ENCODE measurements at places on chromosomes 1 and 21.

DNA sequence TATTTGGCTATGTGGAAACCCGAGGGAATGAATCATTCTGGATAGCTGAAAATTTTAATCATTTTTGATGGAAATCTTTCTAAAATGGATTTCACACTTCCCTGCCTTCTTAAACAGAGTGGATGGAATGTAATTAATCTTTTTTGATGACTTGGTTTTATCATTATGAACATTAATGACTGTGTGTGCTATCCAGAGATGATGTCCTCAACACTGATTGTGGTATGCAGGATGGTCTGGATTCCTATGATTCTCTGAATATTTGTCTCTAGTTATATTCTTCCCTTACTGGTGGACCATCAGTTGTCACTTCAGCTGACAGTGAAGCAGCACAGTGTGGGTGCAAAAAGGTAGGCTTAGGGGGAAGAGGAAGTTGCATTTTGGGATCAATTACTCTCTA lies 513.5 kb downstream of the LMO4 start:
- no peak for DNase-seq

- DNase-seq = peak; percentile 36
Observed at GRCh38 chr1:82849460-82849859, 1048.7 kb downstream of the ADGRL2 start.

DNA sequence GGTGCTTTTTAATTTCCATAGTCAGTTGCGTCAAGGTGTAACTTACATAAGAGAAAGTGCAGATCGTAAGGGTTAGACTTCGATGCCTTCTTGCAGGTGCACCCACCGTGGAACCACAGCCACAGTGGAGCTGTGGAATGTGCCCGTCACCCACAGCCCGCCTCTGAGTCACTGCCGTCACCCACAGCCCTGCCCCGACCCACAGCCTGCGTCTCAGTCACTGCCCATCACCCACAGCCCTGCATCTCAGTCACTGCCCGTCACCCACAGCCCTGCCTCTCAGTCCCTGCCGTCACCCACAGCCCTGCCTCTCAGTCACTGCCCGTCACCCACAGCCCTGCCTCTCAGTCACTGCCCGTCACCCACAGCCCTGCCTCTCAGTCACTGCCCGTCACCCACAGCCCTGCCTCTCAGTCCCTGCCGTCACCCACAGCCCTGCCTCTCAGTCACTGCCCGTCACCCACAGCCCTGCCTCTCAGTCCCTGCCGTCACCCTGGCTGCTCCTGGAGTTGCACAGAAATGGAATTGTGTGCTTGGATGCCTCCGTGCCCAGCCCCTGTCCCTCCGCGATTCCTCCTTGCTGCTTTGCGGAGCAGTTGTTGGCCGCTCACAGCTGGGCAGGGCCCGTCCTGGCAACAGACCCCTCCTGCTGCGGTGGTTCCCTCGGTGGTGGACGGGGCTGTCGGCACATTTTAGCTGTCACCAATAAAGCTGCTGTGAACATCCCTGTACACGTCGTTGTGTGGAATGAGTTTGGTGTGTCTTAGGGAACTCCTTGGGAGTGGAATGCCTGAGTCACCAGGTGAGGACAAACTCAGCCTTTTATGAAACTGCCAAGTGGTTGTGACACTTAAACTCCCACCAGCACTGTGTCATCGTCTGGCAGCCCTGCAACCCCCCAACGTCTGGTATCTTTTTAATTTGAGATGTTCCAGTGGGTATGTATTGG lies 44.9 kb upstream of the COL6A2 start:
- no peak for DNase-seq

DNA sequence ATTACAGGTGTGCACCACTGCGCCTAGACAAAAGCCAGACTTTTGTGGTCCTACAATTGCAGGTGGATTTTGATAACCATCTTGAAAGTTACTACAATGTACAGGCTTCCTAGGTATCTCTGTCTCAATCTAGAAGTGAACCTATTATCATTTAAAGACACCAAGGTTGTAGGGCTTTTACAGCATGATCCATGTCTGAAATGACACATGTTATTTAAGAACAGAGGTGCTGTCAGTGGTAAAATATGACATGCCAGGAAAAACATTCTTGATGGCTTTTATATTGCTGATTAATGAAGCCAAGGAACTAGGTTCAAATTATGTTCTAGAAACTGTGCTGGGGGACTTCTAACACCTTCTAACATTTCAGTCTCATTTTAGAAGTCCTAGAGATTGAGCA lies 253.1 kb downstream of the SDCCAG8 start:
- DNase-seq = no peak

- no peak for DNase-seq
Observed at GRCh38 chr1:205088341-205088740, 4.1 kb upstream of the TMEM81 start.

DNA sequence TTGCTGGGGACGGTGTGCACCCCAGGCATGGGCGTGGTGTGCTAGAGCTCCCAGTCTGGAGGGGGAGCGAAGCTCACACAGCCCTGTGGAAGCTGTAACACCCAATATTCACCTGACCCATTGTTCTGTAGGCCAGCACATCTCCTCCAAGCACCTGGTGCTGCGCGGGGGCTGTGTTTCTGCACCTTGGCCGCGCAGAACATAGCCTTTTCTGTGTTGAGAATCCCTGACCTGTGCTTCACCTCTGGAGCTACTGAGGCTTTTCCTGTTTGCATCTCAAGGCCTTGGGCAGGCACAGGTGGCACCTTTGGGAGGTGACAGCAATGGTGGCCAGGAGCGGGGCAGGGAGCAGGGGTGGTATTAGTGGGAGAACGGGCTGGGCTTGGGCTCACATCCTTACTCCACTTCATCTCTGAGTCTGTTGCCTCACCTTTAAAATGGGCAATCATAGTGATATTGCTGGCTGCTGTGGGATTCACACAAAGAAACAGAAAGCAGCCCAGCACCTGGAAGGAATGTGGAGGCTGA lies 343.9 kb upstream of the AJAP1 start:
- no peak for DNase-seq

DNA sequence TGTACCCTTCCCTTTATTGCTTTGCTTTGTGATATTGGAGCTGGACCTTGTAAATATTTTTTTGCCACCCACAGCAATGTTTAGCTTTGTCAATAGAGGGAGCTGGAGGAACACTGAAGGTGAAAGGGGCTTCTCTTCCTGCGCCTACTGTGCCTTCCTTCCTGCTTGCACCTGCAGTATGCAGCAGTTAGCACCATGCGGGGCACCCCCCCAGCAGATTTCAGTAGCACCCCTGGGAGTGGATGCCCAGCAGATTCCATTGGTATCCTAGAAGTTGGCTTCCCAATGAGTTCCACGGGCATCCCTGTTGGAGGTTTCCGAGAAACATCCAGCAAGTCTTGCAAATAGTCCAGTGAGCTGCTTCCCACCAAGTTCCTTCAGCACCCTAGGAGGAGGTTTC lies 25.6 kb downstream of the S100A10 start:
- no peak for DNase-seq

DNA sequence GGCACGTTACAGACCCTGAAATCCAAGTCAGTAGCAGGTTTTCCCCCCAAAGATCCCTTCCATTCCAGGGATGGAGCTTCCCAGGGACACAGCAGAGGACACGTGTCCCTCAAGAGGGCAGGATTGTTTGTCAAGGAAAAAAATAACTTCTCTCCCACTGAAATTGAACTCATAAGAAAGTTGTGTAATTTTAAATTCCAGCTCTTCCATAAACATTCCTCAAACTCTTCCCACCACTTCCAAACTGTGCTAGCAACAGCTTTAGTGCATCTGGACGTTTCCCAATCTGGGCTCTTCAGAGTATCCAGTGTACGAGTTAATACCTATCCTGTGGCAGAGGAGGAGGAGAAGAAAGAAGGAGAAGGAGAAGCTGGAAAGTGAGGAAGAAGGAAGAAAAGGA lies 79.6 kb downstream of the PSMG1 start:
- no peak for DNase-seq

DNA sequence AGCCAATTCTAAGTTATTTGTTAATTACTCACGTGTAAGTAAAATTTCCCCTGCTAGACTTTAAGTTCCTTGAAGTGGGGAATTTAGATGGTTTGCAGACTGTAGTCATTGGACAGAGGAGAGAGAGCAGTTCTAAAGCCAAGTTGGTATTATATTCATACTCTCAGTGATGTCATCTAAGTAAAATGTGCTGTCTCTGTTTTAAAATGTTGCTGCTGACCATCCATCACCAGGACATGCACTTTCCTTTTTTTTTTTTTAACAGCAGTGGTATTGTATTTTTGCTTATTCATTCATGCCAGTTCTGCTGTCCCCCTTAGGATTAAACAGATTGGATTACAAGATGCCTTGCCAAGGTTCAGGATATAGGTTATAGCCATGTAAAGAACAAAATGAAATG lies 2.3 kb downstream of the TTLL7 start:
- DNase-seq = peak; percentile 24

- no peak for DNase-seq
Observed at GRCh38 chr1:157363660-157364140, 188.6 kb downstream of the FCRL5 start.

DNA sequence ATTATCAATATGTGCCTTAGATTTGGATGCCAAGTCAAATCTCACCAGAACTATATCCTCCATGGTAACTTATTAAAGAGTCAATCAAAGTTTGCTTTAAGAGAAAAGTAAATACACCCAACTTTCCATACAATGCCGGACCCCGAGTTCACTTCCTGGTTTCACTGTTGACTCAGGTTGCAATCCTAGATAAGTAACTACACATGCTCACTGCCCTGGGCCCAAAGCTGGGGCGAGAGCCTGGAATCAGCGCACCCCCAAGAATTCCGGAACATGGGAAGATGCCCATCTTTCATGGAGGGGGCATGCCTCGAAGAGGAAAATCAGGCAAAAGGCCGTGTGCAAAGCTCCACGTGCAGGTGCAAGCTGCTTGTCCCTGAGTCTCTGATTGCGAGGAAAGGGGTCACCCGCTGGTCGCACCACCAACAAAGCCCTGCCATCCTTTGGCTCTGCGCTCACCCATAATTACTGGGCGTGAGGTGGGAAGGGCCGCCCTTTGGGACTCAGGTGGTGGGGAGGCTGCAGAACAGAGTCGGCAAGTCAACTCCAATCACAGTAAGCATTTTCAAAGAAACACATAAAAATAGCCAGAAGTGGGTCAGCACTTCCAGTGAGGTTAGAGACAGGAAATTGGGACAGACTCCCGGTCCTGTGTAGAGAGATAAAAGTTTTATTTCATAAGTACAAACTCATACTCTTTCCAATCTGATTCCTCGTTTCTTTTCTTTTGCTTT lies 167.7 kb downstream of the TOMM20 start:
- DNase-seq = no peak

GRCh38 chr1:235093696-235094592 lies 34.7 kb downstream of the TOMM20 start:
- no peak for DNase-seq

DNA sequence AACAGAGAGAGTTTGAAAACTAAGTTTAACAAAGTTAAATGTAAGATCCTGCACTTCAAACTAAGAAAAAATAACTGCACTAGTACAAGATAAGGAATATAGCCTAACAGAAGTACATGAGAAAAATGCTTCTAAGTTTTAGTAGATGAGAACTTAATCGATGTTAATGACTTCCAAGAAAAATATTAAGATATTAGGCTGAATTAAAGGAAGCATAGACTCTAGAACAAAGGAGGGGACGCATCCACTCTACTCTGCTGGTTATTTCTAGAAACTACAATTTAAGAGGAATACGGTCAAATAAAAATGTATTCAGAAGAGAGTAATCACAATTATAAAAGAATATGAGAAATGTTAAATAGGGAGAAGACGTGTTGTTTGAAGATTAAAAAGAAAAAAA lies 46.3 kb upstream of the SLC16A1 start:
- no peak for DNase-seq

DNA sequence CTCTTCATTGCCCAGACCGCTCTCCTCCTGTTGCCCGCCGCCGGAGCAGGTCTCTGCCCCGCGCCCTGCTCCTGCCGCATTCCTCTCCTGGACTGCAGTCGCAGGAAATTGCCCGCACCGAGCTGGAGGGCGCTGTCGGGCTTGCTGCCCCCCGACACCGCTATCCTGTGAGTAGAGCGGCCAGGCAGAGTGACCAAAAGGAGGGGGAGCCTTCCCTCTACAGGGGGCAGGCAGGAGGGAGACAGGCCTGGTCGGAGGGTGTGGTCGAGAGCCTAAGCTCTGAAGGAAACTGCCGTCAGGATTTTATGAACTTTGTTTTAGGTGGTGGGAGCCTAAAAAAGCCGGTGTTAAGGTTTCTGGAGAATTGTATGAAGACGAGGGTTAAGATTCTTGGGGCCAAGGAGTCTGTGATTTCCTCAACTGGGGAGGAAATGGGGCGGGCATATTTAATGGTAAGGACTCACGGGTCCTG lies 517 bp downstream of the LRIG2 start:
- DNase-seq = no peak

Measured in muscle of arm (tissue), 14 donors.